ENCODE measurements at places on chromosomes 3 and 15. TPM values are rescaled to one million over a fixed set of nuclear protein-coding genes. Genes with fewer than 3 reads are reported as not detected.
A peak's percentile ranks its signal among the peaks of the same experiment; 100 is the strongest.

Gene CD96
- not detected for total RNA-seq

Gene BUB1B
- total RNA-seq: 34.6 TPM

Gene NEO1
- total RNA-seq: 11.0 TPM

Gene EPHA6
- total RNA-seq: not detected

Gene SAMMSON
- total RNA-seq: not detected

Gene ACOX2
- total RNA-seq: not detected

Gene CKMT1A
- 32.7 TPM for total RNA-seq

Gene CLSTN2
- total RNA-seq: 0.16 TPM

Gene DZIP1L
- total RNA-seq: 13.7 TPM

Gene SLC2A2
- total RNA-seq: not detected

Gene TMEM212
- not detected for total RNA-seq

DNA sequence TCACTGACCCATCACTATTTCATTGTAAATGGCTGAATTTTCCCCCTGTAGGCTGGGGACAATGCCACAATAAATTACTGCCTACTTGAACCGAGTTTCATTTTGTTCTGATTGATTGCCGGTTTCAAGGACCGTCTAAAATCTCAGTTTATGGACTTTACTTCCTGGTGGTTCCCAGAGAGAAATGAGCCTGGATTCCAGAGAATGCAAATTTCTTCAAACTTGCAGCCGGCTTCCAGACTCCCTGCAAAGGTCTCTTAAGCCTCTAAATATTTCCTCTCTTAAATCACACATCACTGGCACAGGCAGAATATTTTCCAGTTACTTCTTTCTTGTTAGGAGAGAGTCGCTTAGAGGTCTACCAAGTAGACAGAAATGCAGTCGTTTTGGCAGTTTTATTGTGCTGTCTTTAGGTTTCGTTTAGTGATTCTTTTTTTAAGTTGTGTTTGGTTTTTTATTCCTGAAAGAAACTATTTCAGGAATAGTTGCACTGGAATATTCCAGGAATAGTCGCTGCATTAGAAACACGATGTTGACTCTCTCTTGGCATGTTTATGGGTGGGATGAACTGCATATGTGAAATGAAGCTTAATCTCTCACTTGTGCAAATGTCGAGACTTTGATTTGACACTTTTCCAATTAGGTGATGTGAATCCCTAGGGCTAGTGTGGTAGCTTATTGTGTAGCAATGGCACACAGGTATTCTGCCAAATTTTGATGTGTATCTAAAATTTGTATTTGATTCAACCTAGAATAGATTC lies 284.1 kb upstream of the NR2E3 start:
- DNase-seq: no peak

- DNase-seq: peak; percentile 72
These were observed 95.2 kb downstream of the SEMA6D start for GRCh38 chr15:47812470-47812999.

DNA sequence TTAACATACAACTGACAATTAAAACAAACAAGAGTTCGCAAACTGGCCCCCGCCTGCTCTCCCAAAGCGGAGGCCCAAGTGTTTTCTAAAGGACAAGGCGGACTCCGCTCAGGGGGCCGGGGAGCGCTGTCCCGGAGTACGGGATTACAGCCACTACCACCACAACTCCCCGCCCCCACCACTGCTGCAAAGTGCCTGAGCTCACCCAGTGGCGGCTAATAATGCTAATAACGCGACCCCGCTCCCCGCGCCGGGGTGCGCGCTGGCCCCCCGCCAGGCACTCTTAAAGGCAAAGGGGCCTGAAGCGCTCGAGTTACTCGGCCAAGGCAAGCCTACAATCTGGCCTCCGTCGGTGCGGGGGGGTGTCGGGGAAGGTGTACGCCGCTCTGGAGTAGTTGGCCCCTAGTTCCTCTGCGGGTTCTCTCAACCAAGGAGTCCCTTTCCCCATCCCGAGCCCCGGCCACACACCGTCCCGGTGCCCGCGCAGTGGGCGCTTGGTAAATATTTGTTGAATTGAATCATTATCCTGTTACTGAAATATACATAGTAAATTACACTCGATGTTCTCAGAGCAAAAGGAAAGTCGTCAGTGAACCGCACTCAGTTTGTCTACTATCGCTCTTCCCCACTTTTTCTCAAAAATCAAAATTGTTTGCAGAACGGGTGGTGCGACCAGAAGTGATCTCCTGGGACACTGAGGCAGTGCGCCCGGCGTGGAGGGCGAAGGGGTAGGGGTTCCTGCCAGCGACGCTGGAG lies 827 bp downstream of the WNT5A start:
- peak; percentile 49 for DNase-seq

DNA sequence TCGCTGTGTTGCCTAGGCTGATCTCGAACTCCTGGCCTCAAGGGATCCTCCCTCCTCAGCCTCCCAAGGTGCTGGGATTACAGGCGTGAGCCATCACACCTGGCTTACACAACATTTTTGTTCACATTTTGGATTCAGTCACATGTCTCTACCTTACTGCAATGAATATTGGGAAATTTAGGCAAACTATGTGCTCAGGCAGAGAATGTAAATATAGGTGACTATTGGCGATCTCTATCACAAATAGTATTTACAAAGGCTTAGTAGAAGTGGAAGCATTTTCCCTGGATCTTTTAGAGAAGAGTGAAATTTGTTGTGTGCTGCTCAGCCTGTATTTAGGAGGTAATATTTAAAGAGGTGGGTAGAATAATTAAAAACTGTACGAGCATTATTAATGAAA lies 20.7 kb downstream of the SCAANT1 start:
- no peak for DNase-seq

DNA sequence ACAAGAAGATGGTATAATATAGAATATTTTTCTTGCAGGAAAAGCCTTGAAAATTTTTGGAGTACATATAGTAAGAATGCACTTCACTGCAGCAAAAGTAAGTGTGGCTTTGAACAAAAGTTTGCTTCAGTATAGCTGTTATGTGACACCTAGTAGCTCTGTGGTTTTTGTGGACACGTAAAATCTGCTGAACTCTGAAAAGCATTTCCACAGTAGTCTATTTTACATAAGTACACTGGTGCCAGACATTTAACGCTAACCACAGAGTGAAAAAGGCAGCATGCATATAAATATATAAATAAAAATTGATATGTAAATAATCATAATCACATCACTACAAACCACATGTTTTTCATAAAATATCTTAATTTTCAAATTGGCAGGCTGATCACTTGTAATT lies 39.8 kb downstream of the CGGBP1 start:
- no peak for DNase-seq

GRCh38 chr3:156307704-156308103 lies 187.3 kb downstream of the KCNAB1 start:
- DNase-seq: peak; percentile 68

- DNase-seq: no peak
These were observed 155.7 kb downstream of the PLCL2 start for GRCh38 chr3:17040322-17040989.

DNA sequence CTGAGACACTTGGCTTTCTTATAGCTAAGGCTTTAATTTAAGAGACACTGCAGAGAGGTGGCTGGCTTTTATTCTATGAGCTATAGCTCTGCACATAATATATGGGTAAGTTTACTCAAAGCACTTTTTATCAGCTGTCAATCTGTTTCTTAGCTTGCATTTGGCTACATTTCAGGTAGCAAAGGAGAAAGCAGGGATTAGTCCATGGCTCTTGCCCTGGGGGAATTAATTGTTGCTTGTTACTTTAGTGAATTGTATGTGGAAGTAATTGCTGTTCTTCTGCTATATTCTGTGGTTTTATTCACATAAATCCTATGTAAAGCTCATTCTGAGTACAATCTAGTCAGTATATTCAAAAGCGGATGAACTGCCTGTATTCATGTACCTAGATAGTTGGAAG lies 14.4 kb upstream of the CCDC39 start:
- DNase-seq: no peak

DNA sequence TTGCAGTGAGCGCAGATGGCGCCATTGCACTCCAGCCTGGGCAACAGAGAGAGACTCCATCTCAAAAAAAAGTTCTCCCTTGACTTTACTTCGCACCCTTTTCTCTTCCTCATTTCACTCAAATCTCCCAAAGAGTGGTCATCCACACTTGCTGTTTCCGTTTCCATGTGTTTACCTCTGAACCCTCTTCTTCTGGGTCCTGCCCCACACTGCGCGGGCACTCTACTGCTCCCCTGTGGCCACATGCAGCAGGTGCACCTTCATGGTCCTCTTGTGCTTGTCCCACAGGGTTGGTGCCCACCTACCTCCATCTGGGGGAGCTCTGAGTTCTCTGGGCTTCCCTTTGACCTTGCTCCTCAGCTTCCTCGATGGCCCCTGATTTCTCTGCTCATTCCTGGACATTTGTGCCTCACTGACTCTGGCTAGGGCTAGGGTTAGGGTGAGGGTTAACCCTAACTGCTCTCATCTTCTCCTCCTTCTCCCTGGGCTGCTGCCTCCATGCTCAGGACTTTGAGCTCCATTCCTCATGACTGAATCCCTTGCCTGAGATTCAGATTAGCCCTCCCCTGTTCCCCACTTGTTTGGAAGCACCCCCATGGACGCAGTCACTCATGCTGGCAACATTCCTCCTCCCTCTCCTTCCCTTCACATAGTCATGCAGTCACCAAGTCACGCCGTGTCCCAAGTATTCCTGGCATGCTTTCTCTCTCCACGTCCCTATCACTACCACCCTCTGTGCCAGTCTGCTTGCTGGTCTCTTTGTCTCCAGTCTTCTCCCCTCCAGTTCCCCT lies 26.6 kb upstream of the KY start:
- DNase-seq: no peak

DNA sequence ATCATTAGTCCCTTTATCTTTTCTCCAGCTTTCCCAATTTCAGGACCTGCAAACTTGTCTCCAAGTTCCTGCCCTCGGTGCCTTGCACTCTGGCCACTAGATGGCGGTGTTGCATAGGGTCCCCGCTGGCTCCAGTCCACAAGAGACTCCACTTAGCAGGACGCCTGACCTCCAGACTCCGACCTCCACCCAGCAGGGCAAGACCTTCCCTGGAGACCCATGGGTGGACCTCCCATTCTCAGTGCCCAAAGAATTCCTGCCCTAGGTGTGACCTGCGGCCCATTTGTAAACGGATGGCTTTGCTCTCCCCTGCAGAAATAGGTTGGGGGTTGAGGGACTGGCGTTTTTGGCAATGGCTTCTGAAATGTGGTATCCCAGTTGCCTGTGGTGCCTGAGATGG lies 82.6 kb downstream of the LSM3 start:
- DNase-seq: peak; percentile 46

DNA sequence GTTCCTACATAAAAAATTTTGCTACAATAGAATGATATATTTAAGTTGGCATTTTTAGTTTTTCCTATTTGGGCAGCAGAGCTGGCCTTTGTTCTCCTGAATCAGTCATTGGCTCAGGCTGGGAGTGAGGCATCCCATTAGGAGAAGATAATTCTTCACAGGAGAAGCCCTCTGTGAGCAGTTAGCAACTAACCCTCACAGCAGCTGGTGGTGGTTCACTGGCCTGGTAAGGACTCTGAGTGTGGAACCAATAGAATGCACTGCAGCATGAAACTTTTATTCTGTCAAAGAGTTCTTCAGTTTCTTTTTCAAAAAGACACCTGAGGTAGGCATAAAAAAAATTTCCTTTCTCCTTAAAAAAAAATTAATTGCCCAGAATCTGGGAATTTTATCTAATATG lies 562.6 kb downstream of the ZNF385D start:
- DNase-seq: no peak

GRCh38 chr15:63086947-63087346 lies 34.7 kb upstream of the LACTB start:
- no peak for DNase-seq

DNA sequence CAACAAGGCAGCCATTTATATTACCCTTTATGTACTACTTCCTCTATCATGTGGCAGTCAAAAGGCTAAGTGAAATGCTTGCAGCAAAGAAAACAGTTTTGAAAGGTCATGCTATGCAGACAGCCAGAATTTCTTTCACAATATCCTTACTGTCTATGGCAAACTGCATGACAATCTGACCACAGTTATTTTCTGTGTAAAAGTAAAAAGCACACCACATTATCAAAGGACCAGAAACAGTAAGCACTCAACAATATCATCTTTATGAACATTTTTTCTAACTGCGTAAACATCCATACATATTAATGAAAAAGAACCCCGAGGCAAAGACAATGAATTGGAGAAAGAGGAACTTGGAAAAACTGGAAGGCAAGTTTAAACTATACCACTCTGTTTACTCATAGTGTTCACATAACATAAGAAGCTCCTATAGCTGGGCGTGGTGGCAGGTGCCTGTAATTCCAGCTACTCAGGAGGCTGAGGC lies 47.9 kb downstream of the PIK3CB start:
- peak; percentile 71 for DNase-seq

- no peak for DNase-seq
These were observed 160.8 kb downstream of the TUSC7 start for GRCh38 chr3:116870379-116870778.

DNA sequence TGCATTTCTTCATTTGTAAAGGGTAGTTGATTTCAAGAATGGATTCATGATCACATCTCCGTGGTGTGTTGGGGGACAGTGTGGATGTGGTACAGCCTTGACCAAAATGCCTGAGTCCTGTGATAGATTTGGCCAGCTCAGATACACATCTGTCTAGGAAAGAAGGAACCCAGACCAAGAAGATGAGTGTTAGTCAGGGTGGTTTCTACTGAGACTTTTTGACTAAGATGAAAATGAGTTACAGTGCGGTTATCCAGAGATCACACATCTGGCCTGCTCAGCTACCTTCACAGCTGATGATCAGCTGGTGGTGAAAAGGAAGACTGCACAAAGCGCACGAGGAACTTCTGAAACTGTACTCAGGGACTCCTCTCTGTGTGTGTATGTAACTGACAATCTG lies 68.0 kb downstream of the FNDC3B start:
- no peak for DNase-seq

GRCh38 chr3:157247391-157247790 lies 87.4 kb upstream of the CCNL1 start:
- no peak for DNase-seq

DNA sequence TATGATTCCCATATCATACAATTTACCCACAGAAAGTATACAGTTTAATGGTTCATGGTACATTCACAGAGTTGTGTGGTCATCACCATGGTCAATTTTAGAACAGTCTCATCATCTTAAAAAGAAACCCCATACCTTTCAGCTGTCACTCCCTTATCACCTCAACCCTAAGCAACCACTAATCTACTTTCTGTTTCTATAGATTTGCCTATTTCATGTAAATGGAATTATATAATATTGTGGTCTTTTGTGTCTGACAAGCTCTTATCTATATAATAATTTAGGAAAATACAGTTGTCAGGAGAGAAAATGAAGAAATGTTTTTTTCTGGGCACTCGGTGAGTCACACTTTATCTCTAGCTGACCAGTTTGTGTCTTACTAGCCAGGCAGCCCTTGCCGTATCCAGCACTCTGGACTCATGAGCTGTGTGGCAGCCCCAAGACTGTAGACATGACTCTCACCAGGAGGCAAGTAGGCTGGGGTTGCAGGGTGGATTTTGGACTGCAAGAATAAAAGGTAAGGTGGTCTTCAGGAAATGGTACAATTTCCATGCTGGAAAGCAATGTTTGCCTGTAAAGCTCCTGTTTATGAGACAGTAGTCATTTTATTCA lies 234.6 kb downstream of the THRB start:
- DNase-seq: no peak
